ENCODE measurements at places on chromosomes 3 and 15.

DNA sequence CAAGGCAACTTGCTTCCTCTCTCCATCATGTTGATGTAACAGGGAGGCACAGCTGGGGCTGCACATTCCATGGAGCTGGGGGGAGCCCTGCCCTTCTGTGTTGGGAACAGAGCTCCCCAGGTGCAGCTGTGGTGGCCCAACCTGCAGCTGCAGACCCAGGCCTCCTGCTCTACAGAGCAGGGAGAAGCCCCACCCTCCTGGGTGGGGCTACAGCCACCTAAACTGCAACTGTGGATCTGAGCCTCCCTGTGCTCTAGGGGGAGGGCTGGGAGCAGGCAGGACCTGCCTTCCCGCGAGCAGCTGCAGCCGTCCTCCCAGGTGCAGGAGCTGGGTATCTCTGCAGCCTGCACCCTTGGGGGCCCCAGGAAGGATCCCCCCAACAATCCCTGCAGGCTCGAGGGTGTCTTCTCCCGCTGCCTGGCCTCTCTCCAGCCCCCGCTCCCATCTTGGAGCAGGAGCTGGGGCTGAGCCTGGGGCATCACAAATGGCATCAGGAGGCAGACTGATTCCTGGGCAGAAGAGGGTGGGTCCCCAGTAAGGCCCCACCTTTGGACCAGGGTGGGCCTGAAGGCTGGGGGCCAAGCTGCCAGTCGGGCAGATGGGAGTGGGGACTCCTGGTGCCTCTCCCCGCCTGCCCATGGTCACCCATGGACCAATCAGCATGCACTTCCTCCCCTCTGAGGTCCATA is 7.4 kb downstream of the LRRC58 start:
- DNase-seq: no peak

DNA sequence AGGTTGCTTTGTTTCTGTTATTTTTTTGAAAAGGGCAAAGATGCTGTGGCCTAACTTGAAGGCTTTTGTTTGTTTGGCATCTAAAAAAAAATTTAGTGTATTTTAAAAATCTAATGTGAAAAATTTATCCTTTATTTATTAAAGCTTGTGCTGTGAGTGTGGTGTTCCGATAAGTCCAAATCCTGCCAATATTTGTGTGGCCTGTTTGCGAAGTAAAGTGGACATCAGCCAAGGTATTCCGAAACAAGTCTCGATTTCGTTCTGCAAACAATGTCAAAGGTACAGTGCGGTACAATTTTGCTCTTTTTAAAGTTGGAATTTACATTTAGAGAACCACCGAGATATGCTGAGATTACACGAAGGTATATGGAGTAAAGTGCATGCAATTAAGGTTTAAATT is 3.7 kb downstream of the NMD3 start:
- DNase-seq: no peak

DNA sequence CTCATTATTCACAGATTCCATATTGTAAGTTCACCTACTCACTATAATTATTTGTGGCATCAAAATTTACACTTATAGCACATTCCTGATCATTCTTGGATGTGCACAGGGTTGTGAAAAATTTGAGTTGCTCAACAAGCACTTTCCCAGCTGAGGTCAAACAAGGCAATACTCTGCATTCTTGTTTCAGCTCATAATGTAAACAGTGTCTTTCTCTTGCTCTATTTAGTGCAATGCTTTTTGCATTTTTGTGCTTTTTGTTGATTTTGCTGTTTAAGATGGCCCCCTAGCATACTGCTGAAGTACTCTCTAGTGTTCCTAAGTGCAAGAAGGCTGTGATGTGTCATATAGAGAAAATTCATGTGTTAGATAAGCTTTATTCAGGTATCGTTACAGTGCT is 66.7 kb upstream of the TNIK start:
- DNase-seq: no peak

DNA sequence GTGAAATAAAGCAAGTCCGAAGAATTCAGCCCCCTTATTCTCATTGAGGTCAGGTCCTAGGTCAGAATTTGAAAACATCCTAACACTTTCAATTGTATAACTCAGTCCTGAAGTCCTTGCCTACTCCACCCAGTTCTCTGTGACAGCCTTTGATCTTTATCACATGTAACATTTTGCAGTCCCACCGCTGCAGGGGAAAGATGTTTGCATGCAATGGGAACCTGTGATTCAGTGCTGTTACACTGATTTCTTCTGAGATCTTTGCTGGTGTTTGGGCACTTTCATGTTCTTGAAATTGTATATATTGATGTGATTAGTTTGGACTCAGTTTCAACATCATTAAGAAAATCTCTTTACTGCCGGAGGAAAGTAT is 18.0 kb upstream of the SECISBP2L start:
- DNase-seq: no peak

GRCh38 chr3:194768586-194768985 is 82.9 kb downstream of the FAM43A start:
- no peak for DNase-seq

DNA sequence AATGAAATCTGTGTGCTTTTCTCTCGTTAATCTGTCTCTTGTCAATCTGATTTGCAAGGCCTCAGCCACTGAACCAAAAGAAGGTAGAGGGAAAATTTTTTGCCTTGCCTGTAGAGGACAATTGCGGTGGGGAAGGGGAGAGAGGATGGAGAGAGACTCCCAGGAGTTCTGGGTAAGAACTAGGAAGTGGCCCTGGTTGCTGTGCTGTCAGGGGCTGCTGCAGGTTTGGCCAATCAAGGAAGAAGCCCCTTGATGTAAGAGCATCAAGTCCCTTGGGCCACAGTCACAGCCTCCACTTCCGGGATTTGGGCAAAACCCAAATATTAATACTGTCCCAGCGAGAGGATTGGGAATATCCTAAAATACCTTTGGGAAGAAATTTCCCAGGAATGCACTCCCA is 43.3 kb downstream of the TRANK1 start:
- no peak for DNase-seq

Measured in bronchial epithelial cell (primary cell).